ENCODE measurements at places on chromosomes 12 and 14.

- DNase-seq: no peak
Measured at GRCh38 chr14:92800012-92800411, 5.9 kb downstream of the GOLGA5 start.

- DNase-seq: no peak
Measured at GRCh38 chr14:103716091-103716801, 636 bp downstream of the ZFYVE21 start.

- DNase-seq: no peak
Measured at GRCh38 chr12:13740149-13740545, 241.3 kb downstream of the GRIN2B start.

- DNase-seq: no peak
Measured at GRCh38 chr12:64080319-64081007, 141.6 kb downstream of the KICS2 start.

DNA sequence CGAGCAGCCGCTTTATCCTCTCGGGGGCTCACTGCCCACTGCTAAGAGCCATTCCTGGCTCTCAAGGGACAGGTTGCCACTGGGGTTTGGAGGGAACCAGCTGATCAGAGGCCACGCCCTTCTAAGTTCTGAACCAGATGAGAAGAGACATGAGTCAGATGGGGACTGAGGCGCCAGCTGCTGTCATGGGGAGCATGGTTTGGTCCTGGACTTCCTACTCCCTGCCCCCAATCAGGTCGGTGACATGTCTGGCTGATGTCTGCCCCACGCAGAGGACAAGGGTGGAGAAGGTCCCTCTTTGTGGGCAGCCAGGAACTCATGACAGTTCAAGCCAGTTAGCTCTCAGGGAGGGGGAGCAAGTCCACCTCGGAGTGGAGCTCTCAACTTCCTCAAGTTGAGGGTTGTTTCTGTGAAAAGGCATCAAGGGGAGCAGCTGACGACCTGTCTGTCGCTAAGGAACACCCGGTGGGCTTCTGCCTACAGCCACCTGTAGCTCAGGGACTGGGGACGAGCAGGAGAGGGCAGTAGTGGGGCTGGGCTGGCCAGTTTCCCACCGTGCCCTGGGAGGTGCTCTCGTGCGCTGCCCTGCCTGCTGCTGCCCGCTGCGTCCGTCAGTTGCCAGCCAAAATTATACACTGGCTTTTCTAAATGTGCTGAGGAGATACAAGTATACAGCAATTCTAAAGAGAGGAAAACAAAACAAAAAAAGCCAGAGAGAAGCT, 20.5 kb downstream of the PSMC1 start:
- DNase-seq: no peak

DNA sequence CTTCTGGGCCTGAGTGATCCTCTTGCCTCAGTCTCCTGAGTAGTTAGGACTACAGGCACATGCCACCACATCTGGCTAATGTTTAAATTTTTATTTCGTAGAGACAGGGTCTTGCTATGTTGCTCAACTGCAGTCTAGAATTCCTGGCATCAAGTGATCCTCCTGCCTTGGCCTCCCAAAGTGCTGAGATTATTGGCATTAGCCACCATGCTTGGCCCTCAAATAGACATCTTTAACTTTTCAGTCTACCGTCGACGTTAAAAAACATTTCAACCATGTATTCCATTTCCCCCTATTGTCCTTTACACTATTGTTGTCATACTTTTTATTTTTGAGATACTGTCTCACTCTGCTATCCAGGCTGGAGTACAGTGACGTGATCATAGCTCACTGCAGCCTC, 22.4 kb downstream of the ERH start:
- DNase-seq: no peak

GRCh38 chr14:61466249-61466904, 145.0 kb downstream of the PRKCH start:
- no peak for DNase-seq

- no peak for DNase-seq
Measured at GRCh38 chr12:54053751-54054741, at the start of gene HOXC4. Gene HOXC4, plus strand, starts transcription at chr12:54053835. Its CDS starts 88 bp downstream, at chr12:54053923.

GRCh38 chr12:131959641-131960589, 10.2 kb downstream of the EP400 start:
- DNase-seq: peak; percentile 72

- DNase-seq: no peak
Measured at GRCh38 chr12:7361265-7361664, 57.4 kb downstream of the ACSM4 start.

DNA sequence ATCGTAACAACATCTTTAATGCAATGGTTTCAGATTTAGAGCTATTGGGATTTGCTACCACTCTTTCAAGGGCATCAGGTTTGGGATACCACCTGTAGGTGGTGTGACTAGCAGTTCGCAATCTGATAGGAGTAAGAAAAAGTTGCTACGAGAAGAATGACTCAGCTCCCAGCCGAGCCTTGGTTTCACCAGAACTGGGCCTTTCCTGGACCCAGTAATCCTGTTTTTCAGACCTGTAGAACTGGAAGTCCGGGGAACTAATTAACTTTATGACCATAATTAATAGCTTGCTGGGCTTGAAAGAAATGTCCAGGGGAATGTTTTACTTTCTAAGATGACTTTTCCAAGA, 770 bp downstream of the ABHD4 start:
- no peak for DNase-seq

GRCh38 chr12:40208707-40209446, 15.9 kb upstream of the LRRK2 start:
- no peak for DNase-seq

DNA sequence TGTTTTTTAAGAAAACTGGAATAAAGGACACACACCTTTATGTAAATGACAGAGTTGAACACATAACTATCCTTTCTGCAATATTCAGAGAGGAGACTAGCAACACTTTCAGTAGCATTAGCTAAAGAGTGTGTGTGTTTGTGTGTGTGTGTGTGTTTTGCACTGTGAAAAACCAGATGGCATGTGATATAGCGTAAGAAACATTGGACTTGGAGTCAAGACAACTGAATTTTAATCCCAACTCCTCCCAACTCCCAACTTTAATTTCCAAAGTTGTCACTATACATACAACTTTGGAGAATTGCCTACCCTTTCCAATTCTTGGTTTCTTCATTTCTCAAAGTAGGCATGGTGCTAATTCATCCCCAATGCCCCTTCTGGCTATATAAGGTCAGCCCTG, 347.8 kb downstream of the KCNH5 start:
- no peak for DNase-seq

DNA sequence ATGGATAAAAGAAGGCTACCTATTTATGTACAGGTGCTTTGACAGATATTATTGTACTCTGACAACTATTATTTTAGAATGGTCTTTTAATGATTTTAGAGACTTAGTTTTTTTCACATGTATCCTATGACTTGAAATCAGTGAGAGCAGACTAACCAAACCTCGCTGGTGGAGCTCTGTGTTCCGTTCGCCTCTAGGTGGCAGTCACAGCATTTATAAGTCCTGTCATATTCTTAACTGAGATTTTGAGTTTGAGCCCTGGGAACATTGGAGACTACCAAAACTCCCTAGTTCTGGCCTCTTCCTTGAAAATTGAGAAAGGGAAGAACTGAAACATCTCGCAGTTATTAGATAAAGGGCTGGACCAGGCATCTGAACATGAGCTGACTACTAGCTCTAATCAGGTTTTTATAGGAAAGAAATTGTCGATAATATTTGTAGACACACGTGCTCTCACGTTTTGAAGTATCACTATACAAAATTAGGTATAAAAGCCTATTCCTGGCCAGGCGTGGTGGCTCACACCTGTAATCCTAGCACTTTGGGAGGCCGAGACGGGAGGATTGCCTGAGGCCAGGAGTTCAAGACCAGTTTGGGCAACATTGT, 48.3 kb downstream of the TTLL5 start:
- DNase-seq: no peak

DNA sequence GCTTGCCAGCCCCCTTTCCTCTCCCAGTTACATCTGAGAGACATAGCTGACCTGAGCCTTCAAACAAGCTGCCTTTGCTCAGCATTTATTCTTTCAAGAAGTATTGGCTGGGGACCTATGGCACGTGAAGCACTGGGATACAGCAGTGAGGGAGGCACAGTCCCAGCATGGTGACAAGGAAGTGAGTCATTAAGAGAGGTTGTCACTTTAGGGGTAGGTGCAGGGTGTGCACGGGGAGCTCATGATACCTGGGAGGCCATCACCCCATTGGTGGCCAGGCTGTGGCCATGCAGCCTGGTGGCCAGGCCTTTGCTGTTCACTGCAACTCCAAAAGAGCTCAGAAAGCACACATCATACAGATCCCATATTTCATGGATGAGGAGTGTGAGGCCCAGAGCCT, 5.7 kb upstream of the KRT75 start:
- no peak for DNase-seq

GRCh38 chr14:63523735-63524426, 19.3 kb downstream of the PPP2R5E start:
- no peak for DNase-seq

DNA sequence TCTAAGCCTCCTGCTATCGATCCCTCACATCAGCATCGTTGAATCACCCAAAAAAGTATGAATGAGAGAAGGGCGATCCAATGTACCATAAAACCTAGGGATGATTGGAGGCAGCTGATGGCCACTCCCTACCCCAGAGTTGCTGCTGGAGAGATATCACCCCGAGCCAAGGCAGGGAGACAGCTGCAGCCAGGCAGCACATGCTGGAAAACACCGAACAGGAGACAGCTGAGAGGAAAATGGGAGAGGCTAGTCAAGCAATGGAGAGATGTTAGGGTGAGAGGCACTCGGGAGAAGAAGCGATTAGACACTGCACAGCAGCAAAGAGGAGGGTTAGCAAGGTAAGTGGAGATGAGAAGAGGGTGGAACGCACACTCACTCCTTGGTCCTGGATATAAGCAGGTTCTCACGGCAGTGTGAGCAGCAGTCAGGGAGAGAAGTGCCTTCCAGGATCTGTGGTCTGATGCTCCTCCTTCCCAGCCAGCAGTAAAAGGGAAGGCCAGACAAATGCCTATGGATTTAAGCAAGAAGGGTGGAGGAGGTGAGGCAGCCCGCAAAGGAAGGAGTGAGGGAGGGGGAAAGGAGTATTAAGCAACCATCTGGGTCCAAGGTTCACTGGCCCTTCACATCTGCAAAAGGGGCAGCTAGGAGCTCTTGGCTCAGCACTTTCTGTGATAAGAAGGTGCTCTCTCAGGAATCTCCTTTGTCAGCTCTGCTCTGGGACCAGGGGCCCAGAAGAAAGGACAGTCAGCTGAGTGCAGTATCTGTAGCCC, at the start of gene SLC7A7:
TSS of gene SLC7A7 (minus strand) at position 495 of the 773 bp plus-strand sequence. CDS start 2,037 bp downstream, outside the sequence.
- DNase-seq: no peak

DNA sequence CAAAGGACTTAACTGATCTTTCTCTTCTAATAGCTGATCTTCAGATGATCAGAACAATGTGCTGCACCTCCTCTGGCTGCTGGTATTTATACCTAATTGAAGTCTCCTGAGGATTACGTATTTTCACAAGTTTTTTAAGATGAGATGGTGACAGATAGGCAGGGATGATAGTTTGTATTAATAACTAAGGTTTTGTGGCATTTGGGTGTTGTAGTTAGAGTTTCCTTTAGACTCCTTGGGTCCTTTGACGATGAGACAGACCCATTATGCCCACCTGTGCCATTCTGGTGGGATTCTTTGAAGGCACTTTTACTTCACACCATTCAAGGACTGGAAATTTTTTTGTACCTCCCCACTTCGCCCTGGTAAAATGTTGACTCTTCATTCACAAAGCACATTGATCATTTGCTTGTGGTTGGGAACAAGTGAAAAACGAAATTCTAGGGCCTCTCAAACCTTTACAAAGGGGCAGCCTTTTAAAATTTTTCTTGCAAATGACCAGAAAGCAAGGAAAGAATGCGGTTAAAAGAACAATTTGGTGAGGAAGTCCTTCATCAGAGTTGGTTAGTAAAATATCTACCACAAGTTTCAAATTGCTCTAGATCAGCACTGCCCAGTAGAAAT, at the start of gene IFNG:
TSS of gene IFNG (minus strand) at position 60 of the 624 bp plus-strand sequence. CDS start 125 bp downstream, outside the sequence.
- no peak for DNase-seq

DNA sequence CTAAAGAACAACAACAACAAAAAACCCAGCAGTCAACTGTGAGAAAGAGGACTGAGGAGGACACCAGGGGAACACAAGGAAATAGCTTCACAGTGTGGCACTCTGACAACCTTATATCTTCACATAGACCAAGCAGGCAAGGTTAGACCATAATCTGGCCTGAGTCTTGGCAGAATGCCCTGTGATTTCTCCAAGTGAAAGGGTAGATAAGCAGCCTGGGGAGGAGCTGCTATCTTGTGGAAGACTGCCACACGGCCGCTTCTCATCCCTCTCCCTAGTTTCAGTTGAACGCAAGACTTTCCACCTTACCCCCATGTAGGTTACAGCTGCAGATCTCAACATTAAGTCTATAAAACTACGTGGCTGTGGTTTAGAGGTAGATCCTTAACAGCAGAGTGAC, 3.7 kb downstream of the SLC25A21 start:
- no peak for DNase-seq

DNA sequence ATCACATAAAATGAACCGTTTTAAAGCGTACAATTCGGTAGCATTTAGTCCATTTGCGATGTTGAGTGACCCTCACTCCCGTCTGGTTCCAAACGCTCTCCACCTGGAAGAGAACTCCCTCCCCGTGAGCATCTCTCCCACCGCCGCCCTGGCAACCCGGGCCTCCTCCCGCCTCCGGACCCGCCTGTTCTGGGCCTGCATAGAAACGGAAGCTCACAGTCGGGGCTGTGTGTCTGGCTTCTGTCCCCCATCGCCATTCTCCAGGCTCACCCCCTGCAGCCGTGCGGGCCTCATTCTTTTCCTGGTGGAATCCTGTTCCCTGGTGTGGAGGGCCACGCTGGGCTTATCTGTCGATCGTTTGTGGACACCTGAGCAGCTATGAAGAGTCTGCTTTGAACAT, 17.3 kb downstream of the LRCOL1 start:
- no peak for DNase-seq

GRCh38 chr12:131808744-131809371, 19.3 kb upstream of the MMP17 start:
- DNase-seq: no peak

DNA sequence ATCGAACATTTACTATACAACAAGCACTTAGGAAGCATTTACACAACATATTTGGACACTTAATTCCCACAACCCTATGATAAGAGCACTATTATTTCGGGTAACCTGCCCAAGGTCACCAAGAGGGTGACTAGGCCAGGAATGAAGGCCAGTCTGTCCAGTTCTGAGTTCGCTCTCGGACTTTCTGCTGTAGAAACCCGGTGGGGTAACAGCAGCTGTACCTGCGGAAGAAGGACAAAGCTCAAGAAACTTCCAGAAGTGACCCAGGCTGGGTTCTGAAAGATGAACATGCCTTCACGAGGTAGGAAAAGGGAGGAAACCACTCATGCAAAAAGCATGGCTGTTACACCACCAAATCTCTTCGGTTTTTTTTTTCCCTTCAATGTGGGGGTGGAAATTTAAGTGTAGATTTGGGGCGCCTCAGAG, 10.8 kb downstream of the PLA2G1B start:
- no peak for DNase-seq

DNA sequence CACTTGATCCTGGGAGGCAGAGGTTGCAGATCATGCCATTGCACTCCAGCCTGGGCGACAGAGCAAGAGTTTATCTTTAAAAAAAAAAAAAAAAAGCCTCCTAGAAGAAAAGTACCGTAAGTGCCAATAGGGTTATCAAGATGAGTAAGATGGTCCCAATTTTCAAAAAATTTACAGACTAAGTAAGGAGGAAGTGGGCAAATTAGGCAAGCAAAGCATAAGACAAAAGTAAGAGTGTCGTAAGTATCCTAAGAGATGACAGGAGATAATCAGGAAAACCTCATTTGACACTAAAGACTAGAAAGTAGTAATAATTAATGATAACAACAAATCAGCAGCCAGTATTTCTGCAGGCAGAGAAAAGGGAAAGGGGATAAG, 12.2 kb downstream of the PYM1 start:
- no peak for DNase-seq

GRCh38 chr14:81247271-81247766, 26.6 kb upstream of the GTF2A1 start:
- no peak for DNase-seq
